ENCODE measurements at places on chromosomes 16 and 17.
A peak's percentile ranks its signal among the peaks of the same experiment; 100 is the strongest.

GRCh38 chr17:11737313-11737679, 139.0 kb downstream of the DNAH9 start:
- no peak for DNase-seq

DNA sequence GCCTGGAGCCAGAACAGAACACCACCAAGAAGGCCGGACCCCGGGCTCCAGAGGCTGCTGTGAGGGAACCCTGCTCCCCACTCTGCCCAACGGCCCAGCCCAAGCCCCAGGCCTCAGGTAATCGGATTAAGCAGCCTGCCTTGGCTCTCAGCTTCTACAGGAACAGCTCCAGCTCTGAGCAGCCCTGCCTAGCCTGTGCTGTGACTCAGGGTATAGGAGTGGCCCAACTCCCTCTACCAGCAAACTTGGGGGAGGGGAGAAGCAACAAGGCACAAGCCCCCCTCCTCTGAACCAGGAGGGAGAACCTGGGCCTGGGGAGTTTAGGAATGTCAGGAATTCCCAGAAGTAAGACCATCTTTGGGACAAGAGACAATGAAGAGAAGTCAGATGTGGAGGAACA, 849 bp upstream of the SOX15 start:
- no peak for DNase-seq

DNA sequence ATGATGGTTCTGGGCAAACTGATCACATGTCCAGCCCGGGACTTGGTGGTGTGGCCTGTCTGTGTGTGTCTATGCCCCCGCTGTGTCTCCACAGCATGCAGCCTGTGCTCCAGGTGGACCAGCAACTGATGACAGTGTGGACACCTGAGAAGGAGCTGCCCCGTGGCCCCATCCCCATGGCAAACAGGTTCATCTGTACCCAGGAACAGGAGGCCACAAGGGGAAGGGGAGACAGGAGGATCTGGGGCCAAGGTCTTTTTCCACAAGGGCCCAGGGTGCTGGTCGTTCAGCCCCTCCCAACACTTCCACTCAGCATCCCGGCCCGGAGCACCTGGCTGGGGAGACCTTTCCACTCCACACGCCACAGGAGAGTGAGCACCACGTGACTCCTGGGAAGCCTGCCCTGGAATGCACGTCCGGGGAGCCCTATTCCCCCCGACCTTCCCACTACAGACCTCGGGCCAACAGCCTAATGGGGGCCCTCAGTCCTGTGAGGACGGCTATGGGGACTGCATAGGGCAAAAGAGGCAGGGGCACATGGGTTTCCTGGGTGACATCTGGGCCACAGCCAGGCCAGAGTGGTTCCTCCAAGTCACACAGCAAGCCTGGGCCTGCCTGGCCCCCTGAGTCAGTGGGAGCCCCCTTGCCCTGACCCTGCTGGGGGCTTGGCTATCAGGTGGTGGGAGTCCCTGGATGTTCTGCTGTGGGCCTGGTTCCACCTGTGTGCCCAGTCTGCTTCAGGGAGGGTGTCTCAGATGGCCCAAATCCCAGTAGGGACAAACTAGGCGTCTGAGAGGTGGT, 20.8 kb upstream of the NXPH3 start:
- no peak for DNase-seq

GRCh38 chr17:38588788-38589174, 17.0 kb downstream of the SRCIN1 start:
- DNase-seq, result no peak

DNA sequence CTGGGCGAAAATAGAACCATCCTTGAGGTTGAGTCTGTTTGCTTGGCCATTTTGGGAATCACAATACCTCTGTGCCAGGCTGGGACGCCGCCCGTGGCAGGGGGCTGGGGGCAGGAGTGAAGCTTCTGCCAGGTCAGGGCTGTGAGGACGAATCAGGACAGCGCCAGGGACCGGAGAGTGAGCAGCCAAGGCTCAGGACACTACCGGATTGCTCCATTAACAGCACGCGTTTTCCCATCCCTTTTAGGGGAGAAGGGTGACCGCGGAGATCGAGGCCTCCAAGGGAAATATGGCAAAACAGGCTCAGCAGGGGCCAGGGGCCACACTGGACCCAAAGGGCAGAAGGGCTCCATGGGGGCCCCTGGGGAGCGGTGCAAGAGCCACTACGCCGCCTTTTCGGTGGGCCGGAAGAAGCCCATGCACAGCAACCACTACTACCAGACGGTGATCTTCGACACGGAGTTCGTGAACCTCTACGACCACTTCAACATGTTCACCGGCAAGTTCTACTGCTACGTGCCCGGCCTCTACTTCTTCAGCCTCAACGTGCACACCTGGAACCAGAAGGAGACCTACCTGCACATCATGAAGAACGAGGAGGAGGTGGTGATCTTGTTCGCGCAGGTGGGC, 23.4 kb downstream of the C1QTNF1 start:
- no peak for DNase-seq

- no peak for DNase-seq
Observed at GRCh38 chr16:19974607-19975006, 90.0 kb upstream of the GPRC5B start.

DNA sequence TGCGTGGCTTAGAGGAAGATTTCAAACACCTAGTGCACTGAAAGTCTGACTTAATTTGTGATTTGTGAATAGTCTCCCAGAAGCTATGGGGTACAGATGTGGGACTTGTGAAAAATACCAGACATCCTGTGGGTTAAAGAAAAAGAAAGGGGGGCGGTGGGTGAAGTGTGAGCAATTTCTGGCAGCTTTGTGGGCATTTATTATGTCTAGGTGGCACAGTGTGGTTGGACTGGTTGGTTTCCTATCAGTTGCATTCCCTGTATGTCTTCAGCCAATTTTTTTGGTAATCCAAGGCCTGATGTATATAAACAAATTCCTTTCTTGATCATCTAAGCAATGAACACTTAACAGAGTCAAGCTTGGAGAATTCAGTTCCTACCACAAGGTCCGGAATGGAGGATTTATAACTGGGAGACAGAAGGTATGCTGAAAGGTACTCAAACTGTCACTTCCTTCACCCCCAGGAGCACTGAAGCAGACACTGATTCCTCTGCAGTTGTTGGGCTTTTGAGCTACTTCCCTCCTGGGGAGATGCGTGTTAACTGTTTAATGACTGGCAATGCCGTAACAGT, 211.6 kb downstream of the WWOX start:
- DNase-seq, result no peak

GRCh38 chr16:9713156-9713555, 469.1 kb downstream of the GRIN2A start:
- DNase-seq, result no peak

- DNase-seq, result no peak
Observed at GRCh38 chr17:3755335-3756030, 31.8 kb downstream of the HASPIN start.

DNA sequence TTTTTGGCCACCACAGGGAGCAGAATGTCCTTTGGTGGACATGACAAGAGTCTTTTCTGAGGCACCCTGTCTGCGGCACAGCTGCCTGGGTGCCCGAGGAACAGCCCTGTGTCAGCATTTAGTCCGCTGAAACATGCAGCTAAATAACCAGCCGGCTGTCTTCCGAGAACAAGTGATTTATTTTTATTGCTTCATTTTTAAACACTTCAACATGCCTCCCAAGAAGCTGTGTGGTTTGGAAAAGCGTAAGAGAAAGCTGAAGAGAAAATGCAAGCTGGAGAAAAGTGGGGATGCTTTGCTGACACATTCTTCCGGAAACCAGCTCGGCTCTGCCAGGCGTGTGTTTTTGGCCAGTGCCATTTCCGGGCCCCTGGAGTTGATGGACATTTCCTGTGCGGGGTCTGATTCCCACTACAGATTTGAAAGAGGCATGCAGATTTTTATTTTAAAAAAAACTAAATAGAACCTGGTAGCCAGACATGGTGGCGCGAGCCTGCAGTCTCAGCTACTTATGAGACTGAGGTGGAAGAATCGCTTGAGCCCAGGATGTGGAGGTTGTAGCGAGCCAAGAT, 94.7 kb downstream of the SEC14L1 start:
- DNase-seq, result peak; percentile 73

- no peak for DNase-seq
Observed at GRCh38 chr17:58932956-58933355, 173.7 kb downstream of the TRIM37 start.

- no peak for DNase-seq
Observed at GRCh38 chr17:49579522-49579921, 3.9 kb downstream of the NXPH3 start.

DNA sequence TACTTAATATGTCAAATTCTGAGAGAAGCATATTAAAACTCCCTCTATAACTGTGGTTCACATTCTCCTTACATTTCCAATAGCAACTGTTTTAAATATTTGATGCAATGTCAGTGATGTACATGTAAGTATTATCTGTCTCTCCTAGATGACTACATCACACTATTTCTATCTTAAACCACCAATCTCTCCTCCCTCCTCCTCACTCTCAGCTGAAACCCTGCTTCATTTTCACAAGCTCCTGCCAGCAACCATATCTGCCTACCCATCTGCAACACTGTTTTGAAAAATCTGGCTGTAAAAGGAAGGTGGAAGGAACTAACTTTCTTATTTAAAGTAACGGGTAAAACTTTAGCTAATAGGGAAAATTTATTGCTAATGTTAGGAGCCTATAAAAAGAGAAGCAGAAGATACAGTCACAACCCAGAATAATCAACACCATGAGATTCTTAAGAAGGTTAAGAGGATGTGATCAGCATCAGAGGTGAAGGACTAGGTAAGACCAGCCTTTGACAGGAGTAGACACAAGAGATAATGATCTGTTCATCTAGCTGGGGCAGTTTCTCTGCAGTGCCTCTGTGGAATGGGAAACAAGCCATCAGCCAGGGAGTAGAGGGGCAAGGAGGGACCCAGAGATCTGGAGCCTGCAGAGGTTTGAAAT, 31.0 kb downstream of the MYH10 start:
- no peak for DNase-seq
